Body of pancreas (tissue), 4 donors: ENCODE measurements at places on chromosomes 3 and 15.

GRCh38 chr3:161691677-161692076 is 195.1 kb downstream of the OTOL1 start:
- H3K27me3 ChIP-seq: no peaks in the 10 kb centered on the region
- H3K36me3 ChIP-seq: no peaks in the 10 kb centered on the region
- no peak overlapping the region for H3K27ac ChIP-seq
- no peak for DNase-seq
- no peaks in the 10 kb centered on the region for H3K4me1 ChIP-seq

- no peak overlapping the region for H3K4me3 ChIP-seq
- DNase-seq: no peak
- no peaks in the 10 kb centered on the region for H3K27me3 ChIP-seq
- no peak overlapping the region for H3K27ac ChIP-seq
- H3K36me3 ChIP-seq: no peaks in the 10 kb centered on the region
Measured at GRCh38 chr15:99590913-99591646, 25.3 kb downstream of the MEF2A start.

DNA sequence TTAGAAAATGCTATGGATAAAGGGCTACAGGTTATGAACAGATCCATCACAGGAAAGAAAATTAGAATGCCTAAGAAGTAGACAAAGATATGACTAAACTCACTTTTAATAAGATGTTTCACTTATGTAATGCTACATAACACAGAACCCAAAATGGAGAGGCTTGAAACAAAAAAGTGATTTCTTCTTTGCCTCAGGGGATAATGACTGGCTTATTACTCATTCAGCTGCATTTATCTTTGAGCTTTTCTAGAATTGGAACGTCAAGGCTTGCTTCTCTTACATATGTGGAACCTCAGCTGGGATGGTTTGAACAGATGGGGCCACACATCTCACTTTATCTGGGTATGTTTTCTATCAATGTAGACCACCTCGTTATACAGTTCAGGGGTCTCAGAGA is 120.6 kb upstream of the EPHA3 start:
- H3K4me3 ChIP-seq: no peak overlapping the region
- H3K27me3 ChIP-seq: no peaks in the 10 kb centered on the region

DNA sequence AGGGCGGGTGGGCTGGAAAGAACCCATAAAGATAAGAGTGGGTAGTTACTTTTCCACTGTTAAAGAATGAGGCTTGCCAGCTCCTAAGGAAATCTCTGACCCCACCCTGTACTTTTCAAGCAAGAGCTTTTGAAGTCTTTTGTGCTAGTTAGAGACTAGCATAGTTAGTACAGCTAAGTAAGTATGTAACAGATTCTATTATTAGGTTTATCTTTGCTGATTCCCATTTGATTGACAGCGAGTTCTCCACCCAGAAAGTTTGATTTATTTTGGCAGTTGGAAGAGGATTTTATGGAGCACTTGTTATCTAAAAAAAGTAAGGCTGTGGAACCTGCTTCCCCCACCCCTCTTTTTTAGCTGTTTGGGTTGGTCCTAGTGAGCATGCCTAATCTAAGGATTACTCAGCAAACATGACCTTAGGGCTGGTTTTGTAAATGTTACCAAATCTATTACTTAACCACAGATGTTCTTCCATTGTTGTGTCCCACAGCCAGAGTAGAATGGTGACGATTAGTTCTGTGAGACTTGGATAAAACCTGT is 57.6 kb downstream of the FNDC3B start:
- H3K4me1 ChIP-seq: peaks cover 61% of the 10 kb centered on the region
- no peaks in the 10 kb centered on the region for H3K27me3 ChIP-seq
- DNase-seq: peak; percentile 23
- peak overlapping the region; percentile 80 for H3K27ac ChIP-seq
- no peaks in the 10 kb centered on the region for H3K36me3 ChIP-seq

GRCh38 chr3:43153216-43154083 is 47.6 kb upstream of the POMGNT2 start:
- peak; percentile 30 for DNase-seq
- H3K4me1 ChIP-seq: no peaks in the 10 kb centered on the region
- no peaks in the 10 kb centered on the region for H3K36me3 ChIP-seq
- no peak overlapping the region for H3K4me3 ChIP-seq

DNA sequence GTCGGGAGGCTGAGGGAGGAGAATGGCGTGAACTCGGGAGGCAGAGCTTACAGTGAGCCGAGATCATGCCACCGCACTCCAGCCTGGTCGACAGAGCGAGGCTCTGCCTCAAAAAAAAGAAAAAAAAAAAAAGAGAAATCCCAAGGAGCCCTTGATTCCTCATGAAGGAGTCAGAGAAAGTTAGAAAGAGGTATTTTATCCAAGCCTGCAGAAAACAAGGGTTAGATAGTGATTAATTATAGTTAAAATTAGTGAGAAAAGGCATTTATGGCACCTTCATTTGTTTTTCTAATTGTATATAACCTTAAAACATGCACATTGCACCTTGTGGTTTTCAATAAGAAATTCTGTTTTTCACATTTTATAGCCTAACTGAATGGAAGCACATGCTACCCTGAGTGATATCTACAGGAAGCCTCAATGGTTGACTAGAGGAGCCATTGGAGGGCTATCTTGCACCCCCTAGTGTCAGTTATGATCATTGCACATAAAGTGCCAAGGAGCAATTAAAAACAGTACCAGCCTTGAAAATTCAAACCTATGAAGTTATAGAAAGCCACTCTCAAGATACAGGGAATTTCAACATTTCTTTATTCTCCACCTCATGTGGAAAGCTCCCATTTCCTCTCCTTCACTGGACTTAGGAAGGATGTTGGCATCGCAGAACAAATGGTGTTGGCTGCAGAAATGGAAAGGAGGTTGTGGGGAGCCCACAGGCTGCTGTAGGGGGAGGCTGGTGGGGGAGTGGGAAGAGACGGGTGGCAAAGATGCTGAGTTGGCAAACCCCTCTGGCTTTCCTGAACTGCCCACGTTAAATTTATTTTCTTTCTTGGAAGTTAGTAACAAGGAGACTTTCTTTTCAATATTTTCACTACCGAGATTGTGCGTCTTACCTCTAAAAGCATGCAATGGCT is 48.5 kb downstream of the ITGA11 start:
- no peaks in the 10 kb centered on the region for H3K27me3 ChIP-seq
- no peaks in the 10 kb centered on the region for H3K36me3 ChIP-seq
- H3K4me1 ChIP-seq: no peaks in the 10 kb centered on the region
- H3K4me3 ChIP-seq: no peak overlapping the region

DNA sequence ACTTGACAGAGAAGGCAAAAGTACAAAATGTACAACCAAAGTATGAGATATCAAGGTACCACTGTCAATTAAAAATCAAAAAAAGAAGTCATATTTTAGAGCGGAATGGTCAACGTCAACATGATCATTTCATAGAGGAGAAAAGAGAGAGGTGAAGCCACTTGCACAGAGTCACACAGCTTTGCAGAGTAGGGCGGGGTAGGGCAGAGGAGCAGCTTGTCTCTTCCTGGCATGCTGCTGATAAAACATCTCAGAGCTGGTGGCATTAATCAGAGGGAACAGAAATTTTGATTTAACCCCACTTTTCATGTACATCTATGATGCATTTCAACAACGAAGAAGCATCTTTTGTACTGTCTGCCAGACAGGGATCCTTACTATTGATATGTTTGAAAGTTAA is 5.2 kb upstream of the IGF1R start:
- peaks cover 4% of the 10 kb centered on the region for H3K4me1 ChIP-seq
- no peaks in the 10 kb centered on the region for H3K36me3 ChIP-seq
- DNase-seq: no peak
- H3K27ac ChIP-seq: no peak overlapping the region
- H3K27me3 ChIP-seq: no peaks in the 10 kb centered on the region
- no peak overlapping the region for H3K4me3 ChIP-seq

DNA sequence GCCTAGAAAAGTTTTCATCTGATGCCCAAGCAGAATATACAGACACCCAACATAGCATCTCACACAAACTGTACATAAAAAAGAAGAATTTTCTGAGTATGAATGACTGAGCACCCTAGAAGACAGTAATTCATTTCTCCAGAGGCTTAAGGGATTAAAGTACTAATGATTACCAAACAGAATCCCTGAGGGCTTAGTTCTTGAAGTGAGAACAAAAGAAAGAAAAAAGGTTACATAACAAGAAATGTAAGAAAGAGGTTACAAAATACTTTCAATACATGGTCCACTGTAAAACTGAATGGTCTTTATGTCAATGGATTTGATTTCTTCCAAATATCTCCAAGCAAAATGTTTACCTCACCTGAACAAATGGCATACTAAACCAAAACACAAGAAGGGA is 9.1 kb upstream of the NEK10 start:
- H3K36me3 ChIP-seq: no peaks in the 10 kb centered on the region
- H3K27ac ChIP-seq: no peak overlapping the region
- no peak overlapping the region for H3K4me3 ChIP-seq
- no peak for DNase-seq

DNA sequence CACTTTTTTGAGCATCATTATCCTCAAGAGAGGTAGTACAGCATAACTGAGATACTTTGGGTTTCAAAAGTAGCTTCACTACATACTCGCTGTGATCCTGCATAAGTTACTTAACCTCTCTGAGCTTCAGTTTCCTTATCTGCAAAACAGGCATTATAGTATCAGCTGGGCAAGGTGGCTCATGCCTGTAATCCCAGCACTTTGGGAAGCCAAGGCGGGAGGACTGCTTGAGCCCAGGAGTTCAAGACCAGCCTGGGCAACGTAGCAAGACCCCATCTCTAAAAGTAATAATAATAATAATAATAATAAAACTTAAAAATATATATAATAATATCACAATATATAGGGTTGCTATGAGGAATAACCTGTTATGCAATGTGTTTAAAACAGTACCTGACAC is 10.9 kb downstream of the CIAO2A start:
- H3K4me3 ChIP-seq: no peak overlapping the region
- H3K36me3 ChIP-seq: no peaks in the 10 kb centered on the region
- no peaks in the 10 kb centered on the region for H3K27me3 ChIP-seq
- no peak overlapping the region for H3K27ac ChIP-seq
- peaks cover 4% of the 10 kb centered on the region for H3K4me1 ChIP-seq

- no peak overlapping the region for H3K27ac ChIP-seq
- peaks cover 14% of the 10 kb centered on the region for H3K4me1 ChIP-seq
- DNase-seq: no peak
- H3K36me3 ChIP-seq: no peaks in the 10 kb centered on the region
- no peaks in the 10 kb centered on the region for H3K27me3 ChIP-seq
Measured at GRCh38 chr15:85479071-85479647, 98.8 kb downstream of the AKAP13 start.
